ENCODE measurements at places on chromosomes 16 and 17. TPM values are rescaled to one million over a fixed set of nuclear protein-coding genes. Genes with fewer than 3 reads are reported as not detected.

GRCh38 chr17:53844491-53845107 is 21.9 kb downstream of the KIF2B start:
- no peak for DNase-seq

- no peak for DNase-seq
Measured at GRCh38 chr16:49474741-49475140, 101.1 kb downstream of the C16orf78 start.

DNA sequence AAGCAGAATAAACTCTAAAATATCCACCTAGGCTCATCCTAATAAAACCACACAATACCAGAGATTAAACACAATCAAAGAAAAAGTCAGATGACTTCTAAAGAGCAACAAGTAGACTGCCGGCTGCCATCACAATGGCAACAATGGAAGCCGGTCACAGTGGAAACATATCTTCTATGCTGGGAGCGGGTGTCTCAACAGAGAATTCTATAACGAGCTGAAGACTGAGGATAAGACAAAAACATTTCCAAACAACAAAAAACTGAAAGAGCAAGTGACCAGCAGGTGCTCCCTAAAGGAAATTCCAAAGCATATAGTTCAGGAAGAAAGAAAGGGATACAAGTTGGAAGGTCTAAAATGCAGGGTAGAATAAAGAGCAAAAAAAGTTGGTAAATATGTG is 8.9 kb downstream of the NSMCE1 start:
- no peak for DNase-seq

- no peak for DNase-seq
Measured at GRCh38 chr16:79008036-79008868, 592.3 kb downstream of the MAF start.

GRCh38 chr16:67017810-67018488 is 11.0 kb upstream of the CBFB start:
- peak; percentile 86 for DNase-seq

- no peak for DNase-seq
Measured at GRCh38 chr16:22103441-22103840, 11.1 kb downstream of the VWA3A start.

DNA sequence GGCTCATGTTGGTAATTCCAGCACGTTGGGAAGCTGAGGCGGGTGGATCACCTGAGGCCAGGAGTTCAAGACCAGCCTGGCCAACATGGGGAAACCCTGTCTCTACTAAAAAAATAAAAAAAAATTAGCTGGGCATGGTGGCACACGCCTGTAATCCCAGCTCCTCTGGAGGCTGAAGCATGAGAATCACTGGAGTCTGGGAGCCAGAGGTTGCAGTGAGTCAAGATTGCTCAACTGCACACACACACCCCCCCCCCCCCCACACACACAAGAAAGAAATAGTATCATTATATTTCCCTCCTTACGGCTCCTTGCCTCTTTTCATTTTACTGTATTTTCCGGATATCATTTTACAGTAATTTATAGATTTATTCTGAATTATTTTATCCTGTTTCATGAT is 963.1 kb upstream of the GOT2 start:
- DNase-seq: no peak

- DNase-seq: no peak
Measured at GRCh38 chr17:35554668-35555067, 6.0 kb downstream of the SLFN14 start.

DNA sequence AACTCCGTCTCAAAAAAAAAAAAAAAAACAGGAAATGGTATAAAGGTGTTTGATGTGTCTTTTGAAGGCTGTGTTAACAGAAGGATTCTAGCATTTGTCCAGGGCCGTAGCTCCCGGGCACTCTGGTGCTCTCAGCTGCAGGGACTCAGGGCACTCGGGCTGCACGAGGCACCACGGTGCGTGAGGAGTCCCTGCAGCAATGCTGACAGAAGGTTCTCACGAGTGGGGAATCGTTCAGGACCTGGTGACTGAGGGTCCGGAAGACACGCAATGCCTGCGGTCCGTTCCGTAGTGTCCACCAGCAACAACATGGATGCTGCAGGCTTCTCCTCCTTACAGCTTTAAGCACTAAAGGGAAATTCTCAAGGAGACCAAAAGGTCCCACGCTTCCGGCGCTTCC is 12.6 kb upstream of the FAAP100 start:
- DNase-seq: no peak

DNA sequence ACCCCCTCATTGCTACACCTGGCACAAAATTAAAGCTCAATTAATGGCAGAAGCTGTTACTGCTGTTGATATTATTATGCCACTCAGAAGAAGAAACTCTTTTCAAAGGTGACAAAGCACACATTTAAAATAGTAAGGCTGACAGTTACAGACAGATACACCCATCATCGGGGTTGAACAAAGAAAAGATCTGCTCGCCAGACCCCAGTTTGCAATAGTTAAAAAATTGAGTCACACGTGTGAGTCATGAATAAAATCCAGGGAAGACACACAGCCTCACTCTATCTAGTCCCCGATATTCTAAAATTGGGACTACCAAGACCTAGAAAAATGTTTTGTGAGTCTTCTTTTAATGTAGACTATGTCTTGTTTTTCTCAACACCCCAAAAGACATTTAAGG is 330.0 kb upstream of the SOX9 start:
- DNase-seq: no peak

- DNase-seq: no peak
Measured at GRCh38 chr17:40615068-40615840, 32.4 kb downstream of the SMARCE1 start.

- peak; percentile 75 for DNase-seq
Measured at GRCh38 chr16:19886073-19886941, 1.7 kb upstream of the GPRC5B start.

GRCh38 chr17:77306790-77307478 is 166.2 kb downstream of the SEC14L1 start:
- no peak for DNase-seq

DNA sequence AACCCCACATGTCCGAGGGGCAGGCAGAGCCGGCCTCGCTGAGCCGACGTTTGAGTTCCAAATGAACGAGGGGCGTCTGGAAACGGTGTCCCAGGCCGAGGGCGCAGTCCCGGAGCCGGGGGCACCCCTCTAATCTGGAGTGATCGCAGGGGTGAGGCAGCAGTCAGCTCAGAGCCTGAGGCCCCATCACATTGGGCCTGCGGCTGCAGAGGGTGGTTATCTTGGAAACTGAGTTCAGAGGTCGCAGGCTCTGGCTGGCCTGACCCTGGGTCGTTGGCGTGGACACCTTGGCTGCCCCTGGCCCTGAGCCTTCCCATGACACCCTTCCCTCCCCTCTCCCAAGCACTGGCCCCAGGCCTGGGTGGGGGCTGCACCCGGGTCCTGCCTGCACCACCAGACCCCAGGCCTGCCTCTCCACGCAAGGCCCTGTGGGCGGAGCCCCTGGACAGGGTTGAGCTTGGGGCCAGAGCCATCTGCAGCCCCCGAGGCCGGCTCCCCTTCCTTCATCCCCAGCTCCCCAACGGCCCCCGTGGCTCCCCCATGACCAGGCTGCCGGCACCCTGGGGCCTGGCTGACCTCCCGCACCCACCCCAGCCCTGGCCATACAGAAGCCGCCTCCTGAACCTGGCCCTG is 45.6 kb downstream of the ZFPM1 start:
- no peak for DNase-seq

DNA sequence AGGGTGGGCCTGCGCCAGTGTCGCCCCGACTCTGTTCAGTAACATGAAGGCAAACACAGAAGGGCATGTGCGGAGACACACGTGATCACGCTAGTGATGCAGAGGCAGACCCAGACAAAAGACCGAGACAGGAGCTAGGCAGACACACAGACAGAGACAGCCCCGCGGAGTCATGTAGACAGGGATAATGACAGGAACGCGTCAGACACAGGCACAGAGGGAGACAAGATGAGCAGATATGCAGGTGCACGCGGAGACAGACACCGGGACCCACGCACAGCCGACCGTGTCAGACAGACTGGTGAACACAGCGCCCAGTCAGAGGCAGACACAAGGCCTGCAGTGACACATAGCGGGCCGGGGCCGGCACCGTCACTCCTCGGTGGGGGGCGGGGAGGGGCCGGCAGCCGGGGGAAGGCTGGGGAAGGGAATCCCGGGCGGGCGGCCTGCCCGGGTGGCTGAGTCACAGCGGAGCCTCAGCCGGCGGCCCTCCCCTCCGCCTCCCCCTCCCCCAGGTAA is 7.4 kb downstream of the KDM6B start:
- DNase-seq: peak; percentile 92

DNA sequence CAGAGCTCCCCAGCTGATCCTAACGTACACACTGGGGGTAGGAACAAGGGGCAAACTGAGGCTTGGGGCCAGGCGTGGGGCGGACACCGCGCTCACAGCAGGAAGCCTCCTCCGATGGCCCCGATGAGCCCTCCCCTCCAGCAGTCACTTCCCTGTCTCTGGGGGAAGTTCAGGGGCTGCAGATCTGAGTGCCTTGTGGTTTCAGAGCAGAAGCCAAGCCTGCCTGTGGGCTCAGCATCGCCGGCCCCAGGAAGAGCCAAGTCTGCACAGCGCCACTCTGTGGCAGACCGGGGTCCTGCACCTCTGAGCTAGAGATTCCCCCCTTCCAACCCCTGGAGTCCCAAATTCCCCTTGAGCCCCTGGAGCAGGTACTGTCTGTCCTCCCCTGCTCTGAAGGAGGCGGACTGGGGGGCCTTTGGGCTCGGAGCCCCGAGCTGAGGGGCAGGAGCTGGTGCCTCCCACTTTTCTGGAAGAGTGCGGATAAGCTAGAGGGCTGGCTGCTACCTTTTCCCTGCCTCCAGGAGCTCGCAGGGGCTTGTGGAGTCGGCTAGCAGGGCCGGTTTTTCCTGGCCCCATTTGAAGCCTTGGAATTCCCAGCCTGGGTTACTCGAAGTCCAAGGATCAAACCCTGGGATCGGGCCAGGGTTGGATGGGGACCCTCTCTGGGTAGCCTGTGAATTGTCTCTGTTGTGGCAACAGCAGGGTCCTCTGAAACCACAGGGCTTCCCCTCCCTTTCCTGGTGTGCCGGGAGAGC is 2.9 kb downstream of the GSE1 start:
- DNase-seq: peak; percentile 90

DNA sequence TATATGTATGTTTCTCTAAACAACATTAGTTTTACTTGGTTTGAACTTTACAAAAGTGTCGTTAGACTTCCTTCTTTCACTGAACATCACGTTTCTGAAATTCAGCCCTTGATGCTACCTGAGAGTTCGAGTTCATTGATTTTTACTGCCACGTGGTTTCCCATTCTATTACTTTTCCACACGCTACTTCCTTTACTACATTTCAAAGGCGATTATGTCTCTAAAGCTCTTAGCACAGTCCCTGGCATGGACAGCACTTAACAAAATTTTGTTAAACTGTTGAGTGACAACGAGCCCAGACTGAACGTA is 15.9 kb upstream of the ARHGAP17 start:
- no peak for DNase-seq

GRCh38 chr16:26525856-26526255 is 540.9 kb upstream of the C16orf82 start:
- no peak for DNase-seq

DNA sequence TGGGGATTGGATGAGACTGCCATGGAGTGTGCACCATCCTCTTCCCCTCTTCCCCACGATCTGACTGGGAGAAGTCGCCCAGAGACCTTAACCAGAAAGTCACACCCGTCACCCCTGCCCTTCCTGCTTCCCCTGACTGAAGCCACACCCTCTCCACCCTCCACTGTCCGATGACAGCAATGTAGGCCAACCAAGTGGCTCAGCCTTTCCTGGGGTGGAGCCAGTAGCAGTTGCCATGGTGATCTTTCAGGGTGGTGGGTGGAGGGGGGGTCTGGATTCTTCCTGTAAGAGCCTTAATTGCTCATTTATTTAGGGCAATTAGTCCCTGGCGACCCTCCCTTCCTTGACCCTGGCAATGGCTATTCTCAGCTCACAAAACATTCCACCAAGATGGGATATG is 37.5 kb upstream of the PHB1 start:
- DNase-seq: no peak

DNA sequence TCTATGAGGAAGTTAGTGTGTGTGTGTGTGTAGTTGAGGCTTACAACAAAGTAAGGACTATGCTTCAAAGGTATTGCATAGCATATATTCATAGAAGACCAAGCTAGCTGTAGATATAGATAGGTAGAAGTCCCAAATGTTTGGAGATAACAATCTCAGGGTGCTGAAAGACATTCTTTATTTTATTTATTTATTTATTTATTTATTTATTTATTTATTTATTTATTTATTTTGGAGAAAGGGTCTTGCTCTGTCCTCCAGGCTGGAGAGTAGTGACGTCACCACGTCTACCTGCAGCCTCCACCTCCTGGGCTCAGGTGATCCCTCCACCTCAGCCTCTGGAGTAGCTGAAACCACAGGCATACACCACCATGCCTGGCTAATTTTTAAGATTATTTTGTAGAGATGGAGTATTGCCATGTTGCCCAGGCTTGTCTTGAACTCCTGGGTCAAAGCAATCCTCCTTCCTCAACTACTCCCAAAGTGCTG is 284.6 kb upstream of the KIF2B start:
- no peak for DNase-seq

- no peak for DNase-seq
Measured at GRCh38 chr17:37388266-37388665, 12.5 kb downstream of the C17orf78 start.

DNA sequence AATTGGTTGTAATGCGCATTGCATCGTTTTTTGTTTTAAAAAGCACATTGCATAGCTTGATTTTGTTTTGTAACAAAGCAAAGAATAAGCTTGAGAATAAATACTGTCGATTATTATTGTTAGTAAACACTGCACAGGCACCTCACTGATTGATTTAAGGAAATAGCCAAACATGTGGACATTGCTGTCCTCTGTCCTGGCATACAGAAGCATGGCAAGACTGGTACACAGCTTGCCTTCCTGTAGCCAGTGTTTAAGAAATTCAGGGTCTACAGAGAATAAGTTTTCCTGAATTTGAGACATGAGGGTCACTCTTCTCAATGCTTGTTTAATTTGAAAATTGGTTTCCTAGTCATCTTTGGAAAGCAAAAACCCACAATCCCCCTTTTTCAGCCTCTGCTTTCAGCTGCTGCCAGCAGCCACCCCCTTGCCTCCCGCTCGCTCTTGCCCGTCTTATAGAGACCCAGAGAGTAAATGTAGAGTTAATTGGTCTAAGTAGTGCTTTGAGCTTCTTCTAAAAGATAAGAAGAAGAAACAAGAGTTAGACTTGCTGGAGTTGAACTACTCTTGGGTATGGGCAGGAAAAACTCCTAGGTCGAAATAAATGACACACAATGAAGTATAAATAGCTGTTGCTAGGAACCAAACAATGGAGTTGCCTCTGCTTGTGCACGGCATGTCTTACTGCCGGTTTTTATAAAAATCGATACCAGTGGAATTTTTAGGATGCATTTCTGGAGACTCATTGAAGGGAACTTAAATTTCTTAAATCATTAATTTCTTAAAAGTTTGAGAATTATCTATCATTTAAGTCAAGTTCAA is 116.6 kb downstream of the MRTFB start:
- no peak for DNase-seq

KRTAP4-5 gene
- not detected for total RNA-seq

OR3A3 gene
- total RNA-seq: not detected

BCKDK gene
- total RNA-seq: 7.6 TPM

DBF4B gene
- 0.71 TPM for total RNA-seq

PLEKHH3 gene
- total RNA-seq: 0.33 TPM

ARHGDIG gene
- not detected for total RNA-seq

CPHXL2 gene
- total RNA-seq: not detected

KRTAP4-4 gene
- total RNA-seq: not detected

TMC8 gene
- total RNA-seq: 315 TPM

CTDNEP1 gene
- total RNA-seq: 77.8 TPM

ITGAD gene
- total RNA-seq: 0.16 TPM

CD2BP2 gene
- 35.9 TPM for total RNA-seq

SLC25A19 gene
- total RNA-seq: 14.8 TPM

CA5A gene
- not detected for total RNA-seq
